ENCODE measurements at places on chromosomes 3 and 15. TPM values are rescaled to one million over a fixed set of nuclear protein-coding genes. Genes with fewer than 3 reads are reported as not detected.

CCR9 gene
- 4.4 TPM for polyA plus RNA-seq

TICRR gene
- polyA plus RNA-seq: not detected

OXSR1 gene
- polyA plus RNA-seq: 18.0 TPM

EPHB3 gene
- polyA plus RNA-seq: 0.79 TPM

TRPC1 gene
- 1.6 TPM for polyA plus RNA-seq

CHDH gene
- polyA plus RNA-seq: not detected

C2CD4A gene
- not detected for polyA plus RNA-seq

GPX1 gene
- polyA plus RNA-seq: 124 TPM

- DNase-seq: no peak
- no peaks in the 10 kb centered on the region for H3K27me3 ChIP-seq
- H3K4me1 ChIP-seq: peaks cover 22% of the 10 kb centered on the region
- H3K4me3 ChIP-seq: no peak overlapping the region
- H3K36me3 ChIP-seq: no peaks in the 10 kb centered on the region
Observed at GRCh38 chr15:40322531-40323238, 807 bp upstream of the INAFM2 start.

DNA sequence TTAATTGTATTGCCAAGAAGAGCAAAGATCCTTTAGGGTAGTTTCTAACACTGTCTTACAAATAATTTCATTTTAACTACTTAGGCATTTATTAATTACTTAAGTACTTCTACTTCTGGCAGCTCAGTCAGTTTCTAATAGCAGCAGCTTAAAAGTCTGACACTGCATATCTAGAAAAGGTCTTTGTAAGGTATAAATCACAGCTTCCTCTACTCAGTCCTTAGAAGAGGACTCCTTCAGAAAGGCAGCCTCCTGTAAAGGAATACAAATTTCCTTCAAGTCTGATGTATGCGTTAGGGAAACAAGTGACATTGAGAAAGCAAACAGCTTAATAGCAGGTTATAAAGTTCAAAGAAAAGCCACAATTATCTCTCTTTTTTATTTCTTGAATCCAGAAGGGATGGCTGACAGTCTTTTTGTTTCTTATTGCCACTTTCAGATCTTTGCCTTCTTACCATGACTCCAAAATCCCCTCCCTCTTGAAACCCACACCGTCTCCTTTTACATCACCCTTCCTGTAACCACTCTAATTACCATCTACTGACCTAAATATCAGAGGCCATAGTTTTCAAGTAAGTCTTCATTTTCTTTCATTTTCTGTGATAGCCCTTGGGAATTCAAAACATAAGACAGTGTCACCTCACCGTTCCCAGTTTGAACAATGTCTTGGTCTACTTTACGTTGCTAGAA lies 109.5 kb downstream of the CGGBP1 start:
- no peak overlapping the region for H3K27ac ChIP-seq
- H3K36me3 ChIP-seq: no peaks in the 10 kb centered on the region
- H3K4me1 ChIP-seq: no peaks in the 10 kb centered on the region
- no peak overlapping the region for H3K4me3 ChIP-seq

- H3K4me1 ChIP-seq: no peaks in the 10 kb centered on the region
- no peaks in the 10 kb centered on the region for H3K27me3 ChIP-seq
- DNase-seq: no peak
- H3K27ac ChIP-seq: no peak overlapping the region
- H3K4me3 ChIP-seq: no peak overlapping the region
- no peaks in the 10 kb centered on the region for H3K36me3 ChIP-seq
Observed at GRCh38 chr3:146574173-146574572, 29.8 kb upstream of the PLSCR1 start.

GRCh38 chr3:157441102-157441624 lies 4.5 kb downstream of the PTX3 start:
- H3K27ac ChIP-seq: no peak overlapping the region
- no peaks in the 10 kb centered on the region for H3K27me3 ChIP-seq

DNA sequence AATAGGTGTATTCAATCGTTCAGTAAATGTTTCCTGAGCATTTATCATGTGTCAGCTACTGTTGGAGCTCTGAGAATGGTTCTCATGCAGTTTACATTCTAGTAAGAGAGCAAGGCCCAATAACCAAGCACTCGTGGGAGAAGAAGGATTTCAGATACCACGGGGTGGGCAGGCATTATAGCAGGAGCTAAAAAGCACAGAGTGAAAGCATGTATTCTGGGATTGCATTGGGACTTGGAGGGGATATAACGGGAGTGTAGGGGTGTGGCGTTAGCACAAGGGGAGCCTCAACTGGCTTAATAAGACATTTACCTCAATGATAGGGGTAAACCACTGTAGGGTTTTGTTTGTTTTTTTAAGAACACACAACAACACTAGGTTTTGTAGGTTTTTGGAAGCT lies 1.6 kb upstream of the SIAH2 start:
- DNase-seq: no peak
- H3K36me3 ChIP-seq: no peaks in the 10 kb centered on the region
- peak overlapping the region; percentile 98 for H3K27ac ChIP-seq

- no peak overlapping the region for H3K4me3 ChIP-seq
- no peak overlapping the region for H3K27ac ChIP-seq
- H3K36me3 ChIP-seq: no peaks in the 10 kb centered on the region
- DNase-seq: no peak
- no peaks in the 10 kb centered on the region for H3K4me1 ChIP-seq
Observed at GRCh38 chr3:14275962-14276909, 97.6 kb downstream of the LSM3 start.

- H3K27ac ChIP-seq: no peak overlapping the region
- DNase-seq: no peak
- H3K4me1 ChIP-seq: no peaks in the 10 kb centered on the region
- no peaks in the 10 kb centered on the region for H3K27me3 ChIP-seq
Observed at GRCh38 chr15:80563372-80563997, 131.6 kb upstream of the ABHD17C start.

- peak overlapping the region; percentile 77 for H3K4me3 ChIP-seq
- peak; percentile 68 for DNase-seq
- H3K36me3 ChIP-seq: no peaks in the 10 kb centered on the region
Observed at GRCh38 chr3:195895078-195895860, 13.1 kb downstream of the TNK2 start.

All from CD4-positive, alpha-beta memory T cell (primary cell).